Ureter (tissue), 1 donor: ENCODE measurements at places on chromosomes 3 and 15. TPM values are rescaled to one million over a fixed set of nuclear protein-coding genes. Genes with fewer than 3 reads are reported as not detected.
A peak's percentile ranks its signal among the peaks of the same experiment; 100 is the strongest.

DNA sequence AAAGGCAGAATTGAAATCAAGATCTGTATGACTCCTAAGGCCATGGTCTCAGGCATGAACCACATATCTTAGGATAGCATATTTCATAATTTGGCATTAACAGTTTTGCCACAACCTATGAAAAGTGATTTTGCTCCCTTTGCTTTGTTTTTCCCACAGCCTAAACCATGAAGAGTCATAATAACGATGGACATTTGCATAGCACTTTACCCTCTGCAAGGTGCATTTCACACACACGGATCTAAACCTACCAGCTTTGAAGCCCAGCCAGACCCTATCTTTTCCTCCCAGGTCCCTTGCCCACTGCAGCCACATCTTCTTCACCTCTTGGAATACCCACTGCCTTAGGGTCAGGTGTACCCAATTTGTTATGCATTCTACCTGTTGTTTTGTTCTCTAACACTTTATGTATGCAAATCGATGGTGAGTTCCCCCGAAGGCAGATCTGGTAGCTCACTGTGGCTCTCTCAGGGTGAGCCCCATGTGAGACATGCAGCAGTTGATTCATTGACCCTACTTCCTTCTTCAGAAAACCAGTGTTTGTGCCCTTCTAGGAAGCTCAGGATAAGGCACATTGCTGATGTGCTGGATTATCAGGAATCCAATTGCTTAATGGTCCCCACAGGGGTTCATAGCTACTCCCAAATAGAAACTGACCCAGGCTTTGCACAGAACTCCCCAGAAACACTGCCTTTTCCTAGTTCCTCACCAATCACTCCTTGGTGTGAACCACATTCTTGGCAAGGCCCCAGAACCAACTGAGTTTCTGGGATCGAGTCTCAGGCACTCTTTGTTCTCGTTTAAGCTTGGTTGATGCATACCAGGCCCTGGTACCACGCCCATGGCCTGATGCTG lies 8.7 kb downstream of the ARHGAP31 start:
- DNase-seq = no peak

DNA sequence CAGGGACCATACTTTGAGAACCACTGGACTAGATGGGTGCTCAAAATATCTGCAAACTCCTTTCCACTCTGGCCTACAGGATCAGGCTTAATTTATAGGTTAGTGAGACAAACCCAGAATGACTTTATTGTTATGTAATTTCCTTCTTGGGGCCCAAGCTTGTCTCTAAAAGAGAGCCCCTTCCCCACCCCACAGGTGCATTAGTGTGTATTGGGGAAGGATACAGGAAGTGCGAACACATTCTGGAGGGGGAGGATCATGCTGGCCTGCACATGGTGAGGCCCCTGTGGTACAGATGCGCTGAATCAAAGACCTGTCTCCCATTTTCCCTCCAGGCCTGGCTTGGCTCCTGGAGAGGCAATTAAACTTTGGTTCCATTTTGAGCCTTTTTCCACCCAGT lies 273.0 kb upstream of the LRTM1 start:
- DNase-seq = no peak

POPDC2 gene
- total RNA-seq = 13.9 TPM

DNA sequence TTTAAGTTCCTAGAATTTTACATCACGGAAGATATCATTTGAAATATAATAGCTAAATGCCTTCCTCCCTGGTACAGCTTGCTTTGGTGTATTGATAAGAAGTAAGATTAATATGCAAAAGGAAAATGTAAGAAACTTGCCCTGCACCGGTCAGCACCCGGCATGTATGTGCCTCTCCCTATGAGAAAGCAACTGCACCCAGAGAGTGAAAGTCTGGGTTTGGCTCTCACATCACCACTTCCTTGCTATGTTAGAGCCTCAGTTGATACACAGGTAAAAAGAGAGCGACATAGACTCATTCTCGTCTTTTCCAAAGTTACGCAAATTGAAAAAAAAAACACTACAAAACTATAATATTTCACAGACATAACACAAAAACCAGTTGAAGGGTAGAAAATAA lies 96.7 kb downstream of the FOXP1 start:
- no peak for DNase-seq

FBXW12 gene
- 0.23 TPM for total RNA-seq

- no peak for DNase-seq
Measured at GRCh38 chr3:14322001-14322400, 80.4 kb upstream of the SLC6A6 start.

DNA sequence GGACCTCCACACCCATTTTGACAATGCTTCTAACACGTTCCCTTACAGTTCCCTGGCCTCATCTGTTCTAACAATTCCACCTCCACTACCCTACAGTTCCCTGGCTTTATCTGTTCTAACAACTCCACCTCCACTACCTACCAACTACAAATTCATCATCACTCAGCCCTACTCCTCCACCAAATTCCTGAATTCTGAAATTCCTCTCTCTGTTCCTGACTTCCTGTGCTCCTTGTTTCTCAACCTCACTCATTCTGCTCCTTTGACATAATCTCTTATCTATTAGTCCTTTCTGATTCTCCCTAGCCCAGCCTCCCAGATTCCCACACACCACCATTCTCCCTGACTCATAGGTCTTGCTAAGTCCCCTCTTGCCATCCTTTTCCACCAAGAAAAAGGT lies 22.5 kb downstream of the UPK1B start:
- no peak for DNase-seq

DNA sequence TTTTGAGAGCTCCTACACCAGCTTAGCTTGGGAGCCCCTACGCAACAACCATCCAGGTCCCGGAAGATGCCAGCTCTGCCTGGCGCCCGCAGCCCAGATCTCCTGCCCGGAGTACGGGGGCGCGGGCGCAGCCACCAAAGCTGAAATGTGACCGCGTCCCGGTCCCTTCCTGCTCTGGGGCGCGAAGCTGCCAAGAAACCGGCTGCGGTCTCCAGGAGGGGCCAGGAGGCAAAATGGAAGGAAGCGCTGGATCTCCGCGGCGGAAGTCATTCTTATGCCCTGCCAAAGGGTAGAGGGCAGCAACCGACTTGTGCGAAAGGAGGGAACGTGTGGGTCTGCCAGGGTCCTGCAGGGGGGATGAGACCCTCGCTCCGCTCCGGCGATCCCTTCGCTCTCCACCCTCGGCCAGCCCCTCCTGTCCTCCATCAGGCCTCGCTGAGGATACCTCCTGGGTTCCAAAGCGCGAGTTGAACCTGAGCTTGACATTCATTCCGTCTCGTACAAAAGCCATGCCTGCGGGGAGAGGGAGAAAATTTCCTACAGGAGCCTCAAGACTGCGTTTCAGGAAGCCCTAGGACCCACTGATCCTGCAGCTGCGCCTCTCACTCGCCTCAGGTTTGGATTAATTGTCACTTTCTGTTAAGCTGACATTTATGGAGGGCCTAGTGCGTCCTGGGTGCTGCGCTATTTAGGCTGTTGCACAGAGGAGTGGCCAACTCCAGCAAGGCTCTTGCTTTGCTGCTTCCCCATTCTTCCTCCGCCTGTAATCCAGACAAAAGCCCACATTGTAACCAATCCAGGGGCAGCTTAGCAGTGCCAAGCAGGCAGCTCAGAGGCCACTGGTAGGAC lies 98.3 kb upstream of the VGLL3 start:
- peak; percentile 72 for DNase-seq

DNA sequence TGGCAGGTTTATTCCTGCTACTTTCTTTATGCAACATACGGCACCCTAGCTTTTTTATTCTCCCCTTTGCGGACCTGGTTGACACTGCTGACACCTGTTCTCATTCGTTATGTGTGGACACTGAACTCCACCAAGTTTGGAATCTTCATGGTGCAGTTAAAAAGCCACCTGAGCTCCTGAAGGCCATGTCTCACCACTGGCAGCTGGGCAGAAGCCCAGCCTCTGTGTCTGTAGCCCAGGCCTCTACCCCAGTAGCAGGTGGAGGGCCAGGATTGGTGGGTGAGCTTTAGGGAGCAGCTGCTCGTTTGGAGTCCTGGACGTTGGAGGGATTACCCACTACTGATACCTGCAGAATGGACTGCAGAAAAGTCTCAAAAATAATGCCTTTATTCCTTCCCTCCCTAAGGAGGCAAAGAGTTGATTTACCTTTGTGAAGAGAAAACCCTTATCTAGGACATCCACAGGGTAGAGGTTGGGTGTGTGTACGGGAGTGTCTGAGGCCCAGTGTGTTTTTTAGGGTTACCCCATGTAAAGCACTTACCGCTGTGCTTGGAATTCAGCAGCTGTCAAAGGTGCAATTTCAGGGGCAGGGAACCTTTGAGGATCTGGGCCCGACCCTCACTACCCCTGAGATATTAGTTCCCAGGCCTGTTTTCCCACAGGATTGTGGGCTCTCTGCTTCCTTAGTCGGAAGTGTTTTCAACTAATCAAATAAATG lies 637 bp upstream of the CCNDBP1 start:
- no peak for DNase-seq

LDHAL6B gene
- not detected for total RNA-seq

DNA sequence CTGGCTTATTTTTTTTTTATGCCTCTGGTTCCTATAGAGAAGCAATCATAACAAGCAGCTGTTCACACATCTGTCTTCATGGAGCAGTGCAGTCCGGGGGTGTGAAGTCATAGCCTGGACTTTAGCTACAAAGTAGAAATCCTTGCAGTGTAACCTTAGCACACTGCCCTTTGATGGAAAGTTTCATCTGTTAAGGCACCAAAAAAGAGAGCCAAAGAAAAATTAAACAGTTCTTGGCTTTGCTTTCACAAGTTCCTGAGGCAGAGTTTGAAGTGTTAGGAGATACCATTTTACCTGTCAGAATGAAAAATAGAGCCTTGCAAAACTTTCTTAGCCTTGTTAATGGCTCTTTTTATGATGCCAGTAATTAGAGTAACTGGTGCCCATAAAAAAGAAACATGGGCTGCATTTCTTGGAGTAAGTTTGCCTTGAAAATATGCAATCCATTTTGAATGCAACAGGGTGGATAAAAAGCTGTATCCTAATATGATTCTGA lies 84.1 kb downstream of the PIK3R4 start:
- DNase-seq = no peak

- no peak for DNase-seq
Measured at GRCh38 chr15:77838595-77838994, 205.9 kb upstream of the LINGO1 start.

- DNase-seq = no peak
Measured at GRCh38 chr3:101643861-101644613, 32.9 kb downstream of the ZBTB11 start.

DNA sequence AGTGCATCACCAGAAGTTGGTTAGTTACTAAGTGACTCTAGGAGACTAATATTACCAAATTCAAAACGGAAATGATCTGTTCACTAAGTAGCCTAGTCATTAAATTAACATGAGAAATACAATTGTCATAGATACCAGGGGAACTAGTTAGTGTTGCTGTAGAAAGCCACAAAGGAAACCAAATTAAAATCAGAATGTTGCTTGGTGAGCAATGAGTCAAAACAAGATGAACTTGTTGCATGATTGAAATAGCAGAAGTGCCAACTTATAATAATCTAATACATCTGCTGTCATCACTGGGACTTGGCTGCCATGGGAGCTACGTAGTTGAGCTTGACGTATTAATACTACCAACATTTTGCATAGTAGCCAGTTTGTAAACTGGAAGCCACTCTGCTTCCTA lies 458.1 kb downstream of the DIPK2A start:
- no peak for DNase-seq

PLSCR5 gene
- not detected for total RNA-seq

- no peak for DNase-seq
Measured at GRCh38 chr15:48533982-48534381, 111.5 kb downstream of the FBN1 start.

GRCh38 chr3:46812237-46812791 lies 50.9 kb downstream of the MYL3 start:
- DNase-seq = peak; percentile 67

TRH gene
- not detected for total RNA-seq

DNA sequence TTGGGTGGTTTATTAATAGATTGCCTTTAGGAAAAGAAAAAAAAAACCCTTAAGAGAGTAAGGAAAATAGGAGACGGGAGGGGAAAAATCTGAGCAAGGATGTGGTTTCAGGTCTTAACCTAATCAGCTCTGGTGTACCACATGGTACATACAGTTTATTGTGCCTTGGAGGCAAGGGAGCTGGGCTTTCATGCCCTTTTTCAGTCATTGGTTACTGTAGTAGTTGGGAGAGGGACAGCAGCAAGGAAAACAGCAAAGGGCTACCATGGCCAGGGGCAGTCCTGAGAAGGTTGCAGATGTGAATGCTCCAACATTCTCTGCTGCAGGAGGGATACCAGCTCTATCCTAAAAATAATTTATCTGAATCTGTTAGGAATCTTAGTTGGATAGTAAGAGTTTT lies 5.9 kb downstream of the CMC1 start:
- no peak for DNase-seq

DNA sequence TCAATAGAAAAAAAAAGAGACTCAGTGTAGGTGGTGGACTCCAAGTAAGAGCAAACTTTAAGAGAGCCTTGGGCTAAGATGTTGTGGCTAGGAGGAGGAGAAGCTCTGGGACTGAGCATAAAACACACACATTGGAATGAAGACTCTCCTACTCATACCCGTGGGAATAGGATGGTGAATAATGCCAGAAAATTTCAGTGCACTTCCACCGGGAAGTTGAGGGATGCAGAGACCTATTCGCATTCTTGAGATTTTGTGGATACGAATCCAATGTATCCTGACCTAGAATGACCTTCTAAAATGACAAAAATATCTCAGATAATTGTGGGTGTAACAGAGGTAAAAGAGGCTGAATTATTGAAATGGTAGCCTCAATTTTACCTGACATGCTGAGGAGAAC lies 388.7 kb upstream of the SGO1 start:
- DNase-seq = no peak

GP9 gene
- total RNA-seq = not detected

- no peak for DNase-seq
Measured at GRCh38 chr3:197746801-197747237, 2.9 kb upstream of the FYTTD1 start.

GRCh38 chr3:71657831-71658530 lies 67.2 kb downstream of the EIF4E3 start:
- DNase-seq = peak; percentile 80

- DNase-seq = no peak
Measured at GRCh38 chr3:6799264-6799915, 61.5 kb upstream of the GRM7 start.

CTXN2 gene
- not detected for total RNA-seq

ATP2B2 gene
- total RNA-seq = not detected

PAQR5 gene
- total RNA-seq = 6.5 TPM

DNA sequence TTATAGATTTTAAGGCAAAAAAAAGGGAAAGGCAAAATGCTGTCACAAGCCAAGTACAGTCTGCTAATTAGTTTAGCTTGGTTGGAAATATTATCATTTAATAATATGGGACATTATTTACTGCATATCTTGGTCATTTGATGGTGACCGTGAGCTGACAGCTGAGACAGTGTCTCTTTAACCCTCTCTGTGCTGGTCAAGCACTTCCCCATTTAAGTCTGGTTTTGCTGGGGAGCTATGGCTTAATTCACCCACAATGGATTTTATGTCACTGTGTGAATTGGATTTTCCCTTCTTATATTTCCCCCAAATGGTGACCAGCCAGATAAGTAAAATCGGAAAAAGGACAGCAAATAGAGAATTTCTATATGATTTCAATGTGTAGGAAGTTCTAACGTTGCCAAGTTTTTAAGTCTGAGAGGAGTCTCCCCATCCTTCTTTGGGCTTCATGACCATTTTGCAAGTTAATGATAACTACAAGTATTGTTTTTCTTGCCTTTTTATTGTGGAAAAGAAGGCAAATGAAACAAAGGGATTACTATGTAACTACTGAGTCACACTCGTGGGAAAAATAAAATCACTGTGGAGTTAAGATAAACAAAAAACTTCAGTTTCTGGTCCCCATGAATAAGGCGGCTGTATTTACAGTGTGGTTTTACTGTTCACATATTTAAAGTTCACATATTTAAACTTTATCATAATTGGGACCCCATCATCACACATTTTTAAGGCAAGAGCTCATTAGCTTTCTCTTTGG lies 373.5 kb downstream of the NR2F2 start:
- DNase-seq = no peak

GRCh38 chr3:93910097-93910496 lies 63.6 kb downstream of the PROS1 start:
- no peak for DNase-seq
